Natural killer cell treated with Interleukin-12 subunit alpha and Interleukin-12 subunit beta and Interleukin-15 and Interleukin-18, amount 100 ng/mL, for 72 hours (primary cell): ENCODE measurements at places on chromosomes 12 and 14. TPM values are rescaled to one million over a fixed set of nuclear protein-coding genes. Genes with fewer than 3 reads are reported as not detected.
A peak's percentile ranks its signal among the peaks of the same experiment; 100 is the strongest.

DNA sequence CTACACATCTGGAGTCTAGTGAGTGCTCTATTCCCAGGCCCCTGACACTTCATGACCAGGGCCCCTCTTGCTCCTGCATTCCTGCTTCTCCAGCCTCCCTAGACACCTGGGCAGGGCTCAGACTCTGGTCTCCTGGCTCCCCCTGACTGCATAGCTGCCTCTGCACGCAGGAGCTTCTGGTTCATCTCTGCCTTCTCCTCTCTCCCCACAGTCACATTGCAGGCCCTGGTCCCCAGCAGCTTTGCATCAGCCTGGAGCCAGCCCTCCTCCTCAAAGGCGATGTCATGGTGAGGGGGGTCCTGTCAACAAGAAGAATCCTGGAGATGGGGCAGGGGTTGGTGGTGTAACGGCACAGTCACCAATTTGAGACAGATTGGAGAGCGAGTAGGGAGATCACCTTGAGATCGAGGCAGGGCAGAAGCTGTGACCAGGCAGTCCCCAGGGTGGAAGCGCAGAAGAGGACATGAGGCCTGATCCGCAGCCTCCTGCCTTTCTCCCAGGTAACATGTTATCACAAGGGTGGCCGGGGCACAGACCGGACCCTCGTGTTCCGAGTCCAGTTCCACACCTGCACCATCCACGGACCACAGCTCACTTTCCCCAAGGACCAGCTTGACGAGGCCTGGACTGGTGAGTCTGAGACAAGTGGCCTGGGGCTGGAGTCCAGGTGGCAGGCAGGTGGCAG is 8.1 kb downstream of the TNS2 start:
- H3K27ac ChIP-seq: no peak overlapping the region
- peaks cover 10% of the 10 kb centered on the region for H3K4me1 ChIP-seq
- no peaks in the 10 kb centered on the region for H3K27me3 ChIP-seq
- H3K36me3 ChIP-seq: no peaks in the 10 kb centered on the region
- H3K4me3 ChIP-seq: no peak overlapping the region

PRB2 gene
- not detected for total RNA-seq

DNA sequence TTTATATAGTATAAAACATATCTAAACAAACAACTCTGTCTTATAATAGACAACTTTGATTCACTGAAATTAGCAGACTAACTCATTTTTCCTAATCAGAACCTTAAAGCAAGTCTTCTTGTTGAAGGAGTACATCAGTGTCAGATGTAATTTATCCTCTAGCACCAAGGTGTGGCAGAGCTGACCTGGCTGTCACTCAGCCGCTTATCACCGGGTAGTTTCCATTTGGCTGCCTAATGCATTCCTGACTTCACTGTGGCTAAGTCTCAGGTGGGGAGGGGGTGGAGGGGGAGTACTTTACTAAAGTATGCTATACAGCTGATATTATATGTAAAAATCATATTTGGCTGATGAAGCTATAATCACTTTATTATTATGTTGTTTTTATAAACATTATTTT is 339.9 kb upstream of the RGS6 start:
- no peaks in the 10 kb centered on the region for H3K27me3 ChIP-seq
- no peaks in the 10 kb centered on the region for H3K36me3 ChIP-seq
- peak overlapping the region; percentile 34 for H3K4me3 ChIP-seq
- no peak for DNase-seq
- H3K4me1 ChIP-seq: peaks cover 52% of the 10 kb centered on the region
- peak overlapping the region; percentile 73 for H3K27ac ChIP-seq

- no peak overlapping the region for H3K27ac ChIP-seq
- H3K4me3 ChIP-seq: no peak overlapping the region
- no peaks in the 10 kb centered on the region for H3K4me1 ChIP-seq
- H3K36me3 ChIP-seq: peaks cover 14% of the 10 kb centered on the region
- no peak for DNase-seq
Measured at GRCh38 chr12:108800591-108800990, 56.8 kb downstream of the SSH1 start.

GRCh38 chr12:41743835-41744234 is 400.8 kb downstream of the GXYLT1 start:
- H3K27ac ChIP-seq: no peak overlapping the region
- DNase-seq: no peak
- no peaks in the 10 kb centered on the region for H3K27me3 ChIP-seq
- no peaks in the 10 kb centered on the region for H3K4me1 ChIP-seq
- no peaks in the 10 kb centered on the region for H3K36me3 ChIP-seq
